ENCODE measurements at places on chromosomes 13 and 19.

GRCh38 chr19:33688171-33688992 lies 66.6 kb downstream of the CHST8 start:
- DNase-seq, result no peak

DNA sequence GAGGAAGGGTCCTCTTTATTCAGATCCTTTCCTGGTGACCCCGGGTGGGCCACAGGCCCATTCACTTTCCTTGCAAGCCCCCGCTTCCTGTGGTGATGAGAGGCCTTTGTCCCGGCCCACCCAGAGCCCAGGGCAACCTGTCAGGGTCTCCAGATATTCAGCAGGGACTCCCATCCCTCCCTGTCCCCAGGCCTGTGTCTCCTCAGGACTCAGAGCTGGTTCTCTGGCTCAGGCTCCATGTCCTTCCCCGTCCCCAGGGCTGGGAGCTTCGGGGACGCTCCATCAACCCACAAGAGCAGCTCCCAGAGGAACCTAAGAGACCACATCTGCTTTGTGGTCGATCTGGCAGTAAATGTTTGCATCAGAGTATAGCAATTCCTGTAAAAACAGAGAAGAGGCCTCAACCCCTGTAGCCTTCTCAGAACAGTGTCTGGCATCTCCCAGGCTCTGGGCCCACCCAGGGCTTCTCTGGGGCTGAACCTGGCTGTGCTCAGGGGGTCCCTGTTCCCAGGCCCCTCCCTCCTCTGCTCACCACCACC lies 7.8 kb downstream of the CEACAM4 start:
- no peak for DNase-seq

- DNase-seq, result no peak
These were observed 35.8 kb upstream of the FXYD3 start for GRCh38 chr19:35079826-35080225.

DNA sequence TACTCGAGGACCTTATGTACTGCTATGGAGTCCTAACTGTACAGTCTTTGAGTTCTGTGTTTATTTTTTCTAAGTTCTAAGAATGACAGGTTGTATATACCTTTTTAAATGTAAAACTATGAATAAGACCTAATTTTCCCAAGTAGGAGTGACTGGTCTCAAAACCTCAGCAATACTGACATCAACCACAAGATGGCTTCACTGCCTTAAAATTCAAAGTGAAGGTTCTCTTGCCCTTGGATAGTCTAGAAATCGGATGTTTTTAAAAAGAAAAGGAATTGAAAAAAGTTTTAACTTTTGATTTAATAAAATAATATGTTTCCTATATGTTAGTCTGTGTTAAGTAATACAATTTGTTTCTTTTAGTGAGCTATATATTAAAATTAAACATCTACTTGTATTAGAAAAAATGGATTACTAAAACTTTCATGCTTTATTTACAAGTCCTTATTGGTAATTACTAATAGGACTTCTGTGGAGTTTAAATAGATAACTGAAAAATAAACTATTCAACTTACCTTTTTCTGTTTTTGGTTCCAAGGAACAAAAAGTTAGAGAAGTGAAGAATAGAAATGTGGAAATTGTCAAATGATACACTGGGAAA lies 52.0 kb downstream of the TDRD3 start:
- no peak for DNase-seq

DNA sequence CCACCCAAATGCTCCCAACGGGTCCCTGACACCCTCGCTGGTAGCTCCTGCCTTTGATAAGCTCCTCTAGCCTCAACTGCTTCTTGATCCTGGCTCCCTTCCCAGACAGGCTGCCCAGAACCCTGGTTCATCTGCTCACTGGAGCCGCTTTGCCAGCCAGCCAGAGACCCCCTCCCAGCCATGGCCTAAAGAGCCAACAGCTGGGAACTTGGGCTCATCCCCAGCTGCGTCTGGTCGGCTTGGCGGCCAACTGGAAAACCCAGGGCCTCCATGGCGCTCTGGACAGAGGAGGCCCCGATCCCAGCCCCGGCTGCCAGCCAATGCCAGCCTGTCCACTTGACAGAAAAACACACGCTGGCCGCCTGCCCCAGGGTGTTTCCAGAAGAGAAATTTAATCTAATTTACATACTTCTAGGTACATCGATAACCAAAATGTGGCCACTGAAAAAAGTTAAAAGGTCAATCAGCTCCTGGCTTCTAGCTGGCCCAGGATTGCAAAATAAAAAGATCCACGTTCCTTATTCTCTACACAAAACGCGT lies 3.0 kb upstream of the AKAP8L start:
- DNase-seq, result no peak

- DNase-seq, result no peak
These were observed 543.3 kb downstream of the FGF9 start for GRCh38 chr13:22214184-22214583.

DNA sequence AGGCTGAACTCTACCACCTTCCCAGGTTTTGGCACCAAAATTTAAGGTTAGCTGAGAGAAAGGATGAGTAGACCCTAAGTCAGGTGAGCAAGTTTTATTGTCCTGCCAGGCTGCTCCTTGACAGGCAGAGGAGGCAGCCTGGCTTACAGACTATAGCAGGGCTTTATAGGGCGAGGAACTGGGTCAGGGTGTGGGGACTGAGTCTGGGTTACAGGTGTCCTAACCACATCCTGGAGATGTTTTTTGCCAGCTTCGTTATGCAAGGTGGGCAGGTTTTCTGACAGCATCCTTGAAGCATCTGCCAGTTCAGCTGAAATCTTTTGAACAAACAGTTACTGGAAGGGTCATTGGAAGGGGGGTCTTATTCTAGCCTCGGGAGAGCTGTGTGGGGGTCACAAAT lies 905.7 kb upstream of the SLITRK5 start:
- no peak for DNase-seq

DNA sequence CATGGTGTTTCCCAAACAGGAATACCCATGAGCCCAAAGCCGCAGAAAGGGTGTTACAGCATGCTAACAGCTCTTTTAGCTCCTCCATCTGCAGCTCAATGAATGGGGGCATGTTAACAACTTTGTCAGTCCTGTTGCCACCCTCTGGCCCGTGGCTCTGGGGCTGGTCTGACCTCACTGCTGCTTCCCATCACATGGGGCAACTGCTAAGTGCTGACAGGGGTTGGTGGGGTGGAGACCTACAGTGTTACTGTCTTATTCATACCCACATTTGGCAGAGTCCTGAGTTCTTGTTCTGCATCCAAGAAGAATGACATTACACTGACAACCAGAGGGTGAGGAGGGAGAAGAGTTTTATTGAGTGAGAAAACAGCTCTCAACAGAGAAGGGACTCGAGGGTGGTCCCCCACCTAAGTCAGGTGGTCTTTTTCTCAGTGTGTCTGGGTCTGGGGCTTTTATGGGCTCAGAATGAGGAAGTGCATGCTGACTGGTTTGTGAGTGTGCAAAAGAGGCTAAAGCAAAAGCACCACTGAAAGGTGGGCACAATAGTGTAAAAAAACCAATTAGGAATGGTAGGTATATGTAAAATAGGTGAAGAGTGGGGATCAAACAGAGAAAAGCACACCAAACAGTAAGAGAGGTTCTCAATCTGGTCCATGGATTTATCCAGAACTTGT lies 1952.0 kb upstream of the PCDH20 start:
- DNase-seq, result no peak

DNA sequence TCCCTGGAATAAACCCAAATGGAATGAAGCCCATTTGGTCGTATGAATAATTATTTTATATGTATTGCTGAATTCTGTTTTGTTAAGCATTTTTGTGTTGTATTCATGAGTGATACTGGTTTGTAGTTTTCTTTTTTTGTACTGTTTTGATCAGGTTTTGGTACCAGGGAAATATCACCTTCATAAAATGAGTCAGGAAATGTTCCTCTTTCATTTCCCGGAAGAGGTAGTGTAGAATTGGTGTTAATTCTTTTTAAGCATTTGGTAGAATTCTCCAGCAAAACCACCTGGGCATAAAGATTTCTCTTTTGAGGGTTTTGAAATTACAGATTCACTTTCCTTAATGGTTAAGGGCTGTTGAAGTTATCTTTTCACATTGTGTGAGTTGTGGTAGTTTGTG lies 13.3 kb downstream of the SPATA13 start:
- DNase-seq, result no peak

DNA sequence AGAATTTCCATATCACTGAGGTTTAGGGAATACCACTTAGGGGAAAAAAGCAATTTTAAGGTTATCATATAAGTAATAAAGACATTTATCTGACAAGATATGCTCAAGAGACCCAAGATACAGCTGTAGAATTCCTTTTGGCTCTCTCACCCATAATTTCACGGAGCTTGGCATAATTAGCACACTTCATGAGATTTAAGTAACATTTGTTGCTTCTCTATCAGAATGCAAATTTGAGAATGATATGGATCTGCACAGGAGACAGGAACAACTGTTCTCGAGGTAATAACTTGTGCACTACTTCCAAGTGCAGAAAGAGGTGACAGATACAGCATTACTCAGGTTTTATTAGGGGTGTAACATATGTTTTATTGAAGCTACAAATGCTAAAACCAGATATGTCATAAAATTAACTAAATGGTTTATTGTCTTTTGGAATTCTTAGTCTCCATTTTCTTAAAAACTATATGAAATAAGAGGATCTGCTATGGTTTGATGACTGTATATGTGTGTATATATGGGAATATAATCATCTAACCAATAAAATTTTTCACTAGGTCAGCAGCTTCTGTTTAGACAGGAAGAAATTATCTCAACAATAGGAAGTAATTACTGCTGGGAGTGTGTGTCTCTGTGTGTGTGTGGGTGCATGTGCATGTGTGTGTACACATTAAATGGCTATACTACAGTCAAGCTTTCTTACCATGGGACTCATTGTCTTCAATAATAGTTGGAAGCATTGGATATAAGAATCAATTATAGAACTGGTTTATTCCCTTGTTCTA lies 401.3 kb downstream of the PCDH17 start:
- DNase-seq, result no peak

- no peak for DNase-seq
These were observed 78.3 kb downstream of the CYSLTR2 start for GRCh38 chr13:48731957-48732569.

- no peak for DNase-seq
These were observed 17.2 kb downstream of the POLRMT start for GRCh38 chr19:616062-616700.

- DNase-seq, result no peak
These were observed 17.2 kb downstream of the CCDC97 start for GRCh38 chr19:41327076-41327575.

DNA sequence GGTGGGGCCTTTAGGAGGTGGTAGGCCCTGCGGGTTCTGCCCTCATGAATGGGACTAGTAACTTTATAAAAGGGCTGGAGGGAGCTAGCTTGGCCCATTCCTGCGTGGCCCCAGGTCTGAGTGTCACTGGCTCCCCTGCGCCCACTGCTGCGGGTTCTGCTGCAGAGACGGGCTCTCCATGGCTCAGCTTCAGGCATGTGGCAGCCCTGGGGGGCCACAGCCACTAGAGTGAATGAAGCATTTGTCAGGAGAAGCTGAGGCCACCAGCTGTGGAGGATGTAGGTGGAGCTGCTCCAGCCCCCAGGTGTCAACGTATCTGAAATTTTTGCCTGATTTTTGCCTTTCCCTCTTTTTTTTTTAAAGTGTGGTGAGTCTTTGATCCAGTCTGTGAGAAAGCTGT lies 119.1 kb downstream of the SOX1 start:
- DNase-seq, result no peak

DNA sequence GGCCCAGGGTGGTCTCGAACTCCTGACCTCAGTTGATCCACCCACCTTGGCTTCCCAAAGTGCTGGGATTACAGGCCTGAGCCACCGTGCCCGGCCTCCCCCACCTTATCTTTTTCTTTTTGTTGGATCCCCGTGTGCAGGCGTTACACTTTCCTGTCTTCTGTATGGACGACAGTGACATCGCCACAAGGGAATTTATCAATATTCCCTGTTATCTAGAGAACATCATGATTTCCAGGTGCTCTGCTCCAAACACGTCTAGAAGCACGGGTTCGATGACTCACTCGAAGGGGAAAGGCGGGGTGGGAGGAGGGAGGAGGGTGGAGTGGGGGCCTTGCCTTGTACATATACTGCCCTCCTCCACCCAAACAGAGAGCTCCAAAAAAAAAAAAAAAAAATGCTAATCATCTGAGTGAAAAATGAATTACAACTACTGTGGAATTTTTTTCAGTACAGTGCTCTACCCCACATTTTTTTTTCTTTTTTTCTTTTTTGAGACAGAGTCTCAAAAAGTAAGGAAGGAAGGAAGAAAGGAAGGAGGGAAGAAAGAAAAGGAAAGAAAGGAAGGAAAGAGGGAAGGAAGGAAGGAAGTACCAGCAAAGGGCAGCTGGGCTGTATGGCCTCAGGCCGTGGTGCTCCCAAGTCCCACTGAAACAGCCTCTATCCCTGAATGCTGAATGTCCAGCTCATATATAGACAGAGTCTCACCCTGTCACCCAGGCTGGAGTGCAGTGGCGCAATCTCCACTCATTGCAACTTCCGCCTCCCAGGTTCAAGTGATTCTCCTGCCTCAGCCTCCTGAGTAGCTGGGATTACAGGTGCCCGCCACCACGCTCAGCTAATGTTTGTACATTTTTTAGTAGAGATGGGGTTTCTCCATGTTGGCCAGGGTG lies 36.8 kb downstream of the INSR start:
- DNase-seq, result no peak

DNA sequence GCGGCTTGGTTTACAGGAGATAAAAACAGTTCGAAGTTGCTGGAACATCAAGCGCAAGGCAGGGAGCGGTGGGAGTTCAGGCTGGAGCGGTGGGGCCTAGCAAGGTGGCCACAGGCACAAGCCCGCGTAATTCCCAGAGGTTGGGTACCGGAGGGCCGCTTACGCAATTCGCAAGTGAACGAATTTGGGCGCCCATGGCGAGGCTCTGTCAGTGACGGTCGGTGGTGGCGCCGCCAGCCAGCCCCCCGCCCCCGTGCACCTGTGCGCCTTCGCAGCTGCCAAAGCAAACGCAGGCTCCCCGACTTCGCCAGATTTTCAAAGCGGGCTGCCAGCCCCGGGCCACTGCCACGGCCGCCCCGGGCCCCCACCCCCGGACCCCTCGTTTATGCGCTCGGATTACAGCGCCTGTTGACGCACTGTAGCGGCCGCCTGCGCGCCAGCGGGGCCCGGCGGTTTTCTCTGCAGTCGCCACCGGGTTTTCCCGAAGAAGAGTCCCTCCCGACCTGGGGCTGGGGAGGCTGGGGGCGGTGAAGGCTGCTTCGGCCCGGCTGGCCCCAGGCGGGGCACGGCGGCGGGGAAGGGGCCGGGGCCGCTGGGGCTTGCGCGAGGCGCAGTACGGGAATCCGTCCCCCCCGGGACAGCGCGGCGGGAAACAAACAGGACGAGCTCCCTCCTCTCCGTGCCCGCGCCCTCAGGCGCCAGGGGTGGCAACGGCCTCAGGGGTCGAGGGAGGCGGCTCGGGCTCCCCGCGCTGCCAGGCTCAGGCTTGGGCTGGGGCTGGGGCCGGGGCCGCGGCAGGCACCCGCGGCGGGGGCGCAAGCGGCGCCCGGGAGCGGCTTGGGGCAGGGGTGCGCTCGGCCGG lies 709 bp downstream of the N4BP2L1 start:
- DNase-seq, result no peak

DNA sequence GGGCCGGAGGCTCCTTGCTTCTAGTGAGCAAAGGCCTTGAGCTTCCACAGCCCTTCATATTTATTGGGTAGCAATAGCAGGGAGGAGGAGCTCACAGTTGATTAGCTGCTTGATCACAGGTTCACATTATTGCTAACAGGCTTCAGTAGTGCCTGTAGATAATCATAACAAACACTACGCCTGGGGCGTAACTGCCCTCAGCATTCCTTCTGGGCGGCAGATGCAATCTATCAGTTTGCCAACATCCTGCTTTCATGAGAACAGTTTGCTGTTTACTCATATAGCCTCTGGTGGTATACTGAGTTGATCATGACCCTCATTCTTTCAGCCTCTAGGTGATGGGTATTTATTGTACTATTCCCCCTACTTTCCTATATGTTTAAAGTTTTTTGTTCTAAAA lies 149.4 kb downstream of the B3GLCT start:
- DNase-seq, result no peak

Measured in T1000 (cell line).